Cardiac septum (tissue), 1 donor: ENCODE measurements at places on chromosomes 1 and 21. TPM values are rescaled to one million over a fixed set of nuclear protein-coding genes. Genes with fewer than 3 reads are reported as not detected.

DNA sequence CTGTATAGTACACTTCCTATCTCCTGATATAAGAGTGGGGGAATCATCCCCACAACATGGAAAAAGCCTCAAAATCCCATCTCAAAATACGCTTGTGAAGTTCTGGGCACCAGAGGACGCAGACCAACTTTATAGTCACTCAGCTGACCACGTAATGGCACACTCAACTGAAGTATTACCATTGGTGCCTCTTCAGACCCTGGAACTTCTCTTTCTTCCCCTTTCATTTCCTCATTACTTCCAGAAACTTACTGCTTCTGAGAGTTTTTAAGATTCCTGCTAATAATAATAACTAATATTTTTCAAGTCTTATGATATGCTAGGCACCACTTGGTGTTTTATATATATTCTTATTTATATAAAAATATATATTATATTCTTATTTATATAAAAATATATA, 202.6 kb downstream of the PTPRC start:
- no peak for DNase-seq

GRCh38 chr1:244815600-244816099, 19.8 kb upstream of the COX20 start:
- no peak for DNase-seq

DNA sequence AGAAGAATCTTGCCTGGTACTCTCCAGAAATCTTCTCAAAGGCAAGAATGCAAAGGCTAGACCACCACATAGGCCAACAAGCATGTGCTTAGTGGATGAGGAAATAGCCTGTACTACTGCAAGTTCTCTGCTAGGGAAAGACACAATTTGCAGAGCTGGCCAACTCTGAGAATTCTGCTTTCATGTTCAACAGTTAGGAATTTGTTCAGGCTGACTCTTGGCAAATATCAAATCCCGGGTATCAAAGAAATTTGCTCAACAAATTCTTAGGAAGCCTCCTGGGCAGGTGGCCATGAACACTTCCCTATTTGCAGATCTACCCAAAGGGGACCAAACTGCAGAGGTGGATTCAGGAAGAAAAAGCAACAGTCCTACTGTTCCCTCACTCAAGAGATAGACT, 15.0 kb upstream of the H3-3A start:
- no peak for DNase-seq

- no peak for DNase-seq
Observed at GRCh38 chr1:1832166-1832565, 53.9 kb upstream of the NADK start.

- no peak for DNase-seq
Observed at GRCh38 chr1:72006092-72006491, 276.2 kb downstream of the NEGR1 start.

- DNase-seq, result no peak
Observed at GRCh38 chr1:172287208-172287607, 133.3 kb upstream of the C1orf105 start.

DNA sequence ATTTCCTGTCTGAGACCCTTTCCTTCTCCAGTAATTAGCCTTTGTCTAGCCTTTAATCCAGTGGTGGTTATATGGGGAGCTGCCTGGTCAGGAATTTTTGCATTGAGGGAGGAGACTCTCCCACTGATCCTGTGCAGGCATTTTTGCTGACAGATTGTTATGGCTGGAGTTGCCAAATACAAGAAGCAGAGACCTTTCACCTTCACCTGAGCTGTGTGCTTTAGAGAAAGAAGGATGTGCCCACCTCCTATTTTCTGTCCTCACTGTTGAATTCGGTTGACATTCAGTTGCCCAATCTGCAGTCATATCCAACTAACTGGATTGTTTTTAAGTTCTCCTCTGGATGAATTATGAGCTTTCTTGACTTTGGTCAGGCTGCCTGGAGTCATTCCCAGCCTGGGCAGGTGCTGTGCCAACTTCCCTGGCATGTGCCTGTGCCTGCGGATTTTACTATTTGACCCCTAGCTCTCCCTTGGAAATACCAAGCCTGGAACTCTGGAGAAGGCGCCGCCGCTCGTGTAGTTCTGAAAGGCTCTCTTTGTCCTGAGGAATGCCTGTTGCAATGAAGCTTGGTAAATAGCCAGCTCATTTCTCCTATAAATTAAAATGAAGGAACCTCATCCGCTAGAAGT, 143.9 kb downstream of the NOS1AP start:
- DNase-seq, result no peak

DNA sequence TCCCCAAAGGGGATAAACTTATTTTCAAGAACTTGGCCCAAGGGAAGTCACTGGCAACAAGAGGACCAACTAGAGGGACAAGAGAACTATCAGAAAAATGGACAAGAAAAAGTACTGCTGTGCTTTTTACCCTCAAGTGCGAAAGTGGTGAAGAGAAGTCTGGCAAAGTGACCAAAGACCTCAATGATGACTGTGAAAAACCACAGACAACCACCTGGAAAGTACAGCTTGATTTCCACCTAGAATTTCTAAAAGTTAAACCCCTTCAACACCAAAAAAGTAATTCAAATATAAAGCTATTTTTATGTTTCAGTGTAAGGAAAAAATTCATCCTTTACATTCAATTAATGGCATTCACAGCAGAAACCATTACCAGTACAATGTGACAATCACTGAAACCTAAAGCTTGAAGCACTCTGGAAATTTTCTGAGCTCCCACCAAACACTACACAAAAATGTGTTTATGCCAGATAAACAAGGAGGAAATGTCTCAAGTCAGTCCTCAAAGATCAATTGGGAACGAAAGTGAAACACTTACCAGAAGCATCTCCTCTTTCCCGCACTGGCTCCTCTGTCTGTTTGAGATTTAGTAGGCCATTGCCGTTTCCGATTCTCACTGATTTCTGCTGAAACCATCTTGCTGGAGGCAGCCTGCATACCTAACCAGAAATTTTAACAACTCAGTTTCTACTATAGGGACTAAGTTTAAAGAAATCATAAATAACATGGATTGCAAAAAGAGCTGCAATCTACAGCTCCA, 8.3 kb downstream of the SDE2 start:
- DNase-seq, result no peak

GBP6 gene
- total RNA-seq, result not detected

LCE1E gene
- not detected for total RNA-seq

PDZK1 gene
- total RNA-seq, result 0.48 TPM

OR2L5 gene
- total RNA-seq, result not detected

RGSL1 gene
- not detected for total RNA-seq
